ENCODE measurements at places on chromosomes 5 and 9.

DNA sequence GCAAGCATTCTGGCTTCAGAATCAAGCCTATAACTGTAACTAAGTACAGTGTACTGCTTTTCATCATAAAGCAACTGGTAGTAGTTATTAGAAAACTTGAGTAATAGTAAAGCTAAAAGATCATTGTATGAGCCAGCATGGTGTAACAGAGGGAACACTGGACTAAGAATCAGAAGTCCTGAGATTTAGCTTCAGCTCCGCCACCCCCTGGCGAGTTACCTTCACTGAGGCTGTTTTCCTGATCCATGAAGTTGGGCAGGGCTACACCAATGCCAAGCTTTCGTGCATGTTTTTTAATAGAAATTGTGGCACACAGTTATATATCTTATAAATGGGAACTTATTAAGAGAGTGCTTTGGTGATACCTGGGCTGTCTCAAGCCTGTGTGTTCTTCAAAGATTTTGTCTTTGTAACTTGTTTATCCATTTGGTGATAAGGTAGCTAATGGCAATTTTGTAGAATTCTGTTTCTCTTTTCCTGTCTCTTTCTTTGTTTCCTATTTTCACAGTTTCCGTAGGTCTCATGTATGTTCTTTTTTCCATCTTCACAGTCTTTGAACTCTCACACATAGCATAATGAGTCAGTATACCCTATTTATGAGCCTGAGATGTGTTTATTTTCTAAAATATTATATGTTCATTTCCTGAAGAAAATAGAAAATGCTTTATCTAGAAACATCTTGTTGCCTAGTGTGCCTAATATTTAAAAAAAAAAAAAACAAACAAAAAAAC, 102.3 kb downstream of the GDNF start:
- no peak for DNase-seq

DNA sequence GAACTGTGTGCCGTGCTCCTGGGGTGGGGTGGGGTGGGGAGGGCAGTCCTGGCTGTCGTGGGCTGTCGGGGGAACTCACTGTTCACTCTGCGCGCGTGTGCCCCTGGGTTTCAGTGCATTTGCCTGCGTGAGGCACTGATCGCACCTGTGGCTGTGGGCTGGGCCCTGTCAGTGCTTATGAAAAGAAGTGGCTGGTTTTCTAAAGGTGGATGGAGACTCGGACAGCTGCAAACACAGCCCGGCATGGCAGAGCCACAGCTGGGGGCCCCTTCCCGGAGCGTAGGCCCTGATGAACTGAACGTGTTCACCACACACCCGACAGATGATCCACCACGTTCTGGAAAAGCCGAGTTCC, 42.7 kb downstream of the NKD2 start:
- DNase-seq, result no peak

GRCh38 chr5:150044329-150044681, 42.0 kb downstream of the CSF1R start:
- DNase-seq, result no peak

DNA sequence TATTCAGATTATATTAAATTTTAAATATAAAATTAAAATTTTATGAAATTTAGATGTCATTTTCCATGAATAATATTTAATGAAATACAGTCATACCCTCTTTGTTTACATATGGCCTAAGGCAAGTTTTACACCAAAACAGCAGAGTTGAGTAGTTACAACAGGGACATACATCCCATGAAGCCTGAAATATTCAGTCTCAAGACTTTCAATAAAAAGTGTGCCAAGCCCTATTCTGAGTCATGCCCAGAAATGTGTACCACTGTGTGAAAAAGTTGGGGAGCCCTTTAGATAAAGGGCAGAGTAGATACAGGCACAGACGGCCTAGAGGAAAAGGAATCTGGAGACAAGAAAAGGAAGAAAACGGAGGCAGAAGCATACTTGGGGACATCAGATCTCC, 261.3 kb downstream of the SGCD start:
- no peak for DNase-seq

GRCh38 chr9:84343111-84343521, 2.6 kb upstream of the SLC28A3 start:
- DNase-seq, result no peak

DNA sequence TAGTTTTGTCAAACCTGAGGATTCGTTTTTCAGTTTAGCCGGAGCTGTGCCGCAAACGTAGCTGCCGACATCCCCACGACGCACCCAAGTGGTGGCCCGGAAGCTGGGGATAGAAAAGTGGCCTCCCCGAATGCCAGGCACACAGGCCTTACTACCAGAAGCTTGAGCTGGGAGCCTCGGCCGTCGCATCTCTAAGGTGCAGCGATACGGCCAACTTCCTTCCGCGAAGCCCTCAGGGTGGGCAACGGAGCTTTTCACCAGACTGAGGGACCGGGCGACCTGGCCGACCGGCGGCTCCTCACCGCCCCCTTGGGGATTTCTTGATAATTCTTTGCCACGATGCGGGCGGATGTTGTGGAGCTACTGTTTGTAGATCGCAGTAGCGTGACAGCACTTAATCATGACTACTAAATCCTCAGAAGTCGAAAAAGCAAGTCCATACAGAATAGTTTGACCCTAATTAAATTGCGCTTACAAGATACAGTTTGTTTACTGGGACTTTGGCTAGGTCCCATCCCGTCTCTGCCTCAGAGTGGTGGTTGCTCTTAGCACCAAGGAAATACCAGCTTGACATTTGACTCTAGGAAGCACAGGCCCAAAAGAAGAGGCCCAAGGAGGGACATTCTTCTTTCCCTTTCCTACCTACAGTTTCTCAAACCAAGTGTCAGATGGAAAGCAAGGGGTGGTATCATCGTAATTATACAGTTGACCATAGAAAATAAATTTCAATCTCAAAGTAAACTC, 613 bp upstream of the TMEM267 start:
- peak; percentile 94 for DNase-seq

GRCh38 chr5:38447786-38448185, 108.7 kb downstream of the LIFR start:
- DNase-seq, result no peak

DNA sequence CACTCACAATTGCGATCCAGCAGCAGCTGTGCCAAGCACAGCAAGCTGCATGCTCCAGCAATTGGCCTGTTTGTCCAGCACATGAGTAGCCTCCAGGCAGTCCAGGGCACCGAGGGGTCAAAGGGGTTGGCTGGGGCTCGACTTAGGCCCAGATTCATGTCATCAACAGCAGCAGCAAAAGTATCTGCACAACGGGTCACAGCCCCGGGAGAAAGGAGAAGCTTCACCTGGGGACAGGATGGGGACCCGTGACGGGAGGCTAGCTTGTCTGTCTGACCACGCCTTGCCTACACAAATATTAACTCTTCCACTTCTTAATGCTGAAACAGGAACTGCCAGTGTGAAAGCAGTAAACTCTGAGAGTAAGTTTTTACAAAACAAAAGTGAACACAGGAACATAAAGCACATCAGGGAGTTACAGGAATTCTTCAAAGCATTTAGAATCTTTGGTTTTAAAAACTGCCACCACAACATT, 191.2 kb downstream of the PIK3R1 start:
- no peak for DNase-seq

- peak; percentile 51 for DNase-seq
These were observed 46.2 kb downstream of the MCTP1 start for GRCh38 chr5:95238560-95239325.

DNA sequence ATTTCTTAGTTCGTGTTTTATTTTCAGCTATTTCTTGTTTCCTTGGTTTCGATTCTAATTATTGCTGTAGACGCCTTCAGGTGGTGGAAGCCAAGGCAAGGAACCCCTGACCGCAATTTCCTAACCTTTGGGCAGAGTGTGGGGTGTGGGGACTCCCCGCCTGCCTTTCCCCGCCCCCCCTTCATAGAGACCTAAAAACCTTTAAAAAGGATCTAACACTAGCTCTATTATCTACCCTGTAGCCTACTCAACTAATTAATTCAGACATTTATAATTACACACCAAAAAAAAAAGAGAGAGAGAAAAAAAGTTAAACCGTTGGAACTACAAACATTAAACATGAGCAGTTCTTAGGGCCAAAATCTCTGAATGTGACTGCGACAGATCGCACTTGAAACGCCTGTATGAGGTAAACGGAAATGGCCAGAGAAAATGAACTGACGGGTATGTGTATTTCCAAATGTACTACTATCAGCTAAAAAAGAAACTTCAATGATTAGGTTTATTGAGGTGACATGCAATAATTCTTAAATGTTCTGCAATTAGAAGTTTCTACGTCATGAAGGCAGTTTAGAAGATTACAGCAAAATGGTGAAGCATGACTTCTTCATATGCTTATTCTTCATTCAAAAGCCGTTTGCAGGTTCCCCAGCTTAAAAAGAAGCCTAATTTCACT, 19.0 kb upstream of the FER start:
- peak; percentile 48 for DNase-seq

- DNase-seq, result peak; percentile 45
These were observed 59.7 kb downstream of the CARTPT start for GRCh38 chr5:71778678-71779276.

DNA sequence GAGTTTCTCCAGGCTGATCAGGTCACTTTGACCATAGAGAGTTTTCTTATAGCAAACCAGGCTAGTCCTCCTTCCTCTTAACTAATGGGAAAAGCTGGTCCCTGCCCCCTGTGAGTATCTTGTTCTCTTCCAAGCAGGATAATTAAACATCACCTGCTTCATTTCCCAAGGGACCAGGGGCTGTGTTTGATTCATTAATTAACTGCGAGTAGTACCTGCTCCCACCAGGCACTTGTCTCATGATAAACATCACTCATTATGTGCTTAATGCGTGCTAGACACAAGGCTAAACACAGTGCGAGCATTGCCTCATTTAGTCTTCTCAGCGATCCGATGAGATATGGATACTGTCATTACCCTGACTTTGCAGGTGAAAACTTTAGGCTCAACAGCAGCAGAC, 1.7 kb upstream of the FAM163B start:
- no peak for DNase-seq

- DNase-seq, result no peak
These were observed 36.3 kb upstream of the AKNA start for GRCh38 chr9:114424126-114424525.

- no peak for DNase-seq
These were observed 5.8 kb downstream of the ADAMTS19 start for GRCh38 chr5:129465776-129466344.

- DNase-seq, result no peak
These were observed 143.4 kb upstream of the CDH6 start for GRCh38 chr5:31049936-31050704.

- DNase-seq, result no peak
These were observed 73.2 kb downstream of the AOPEP start for GRCh38 chr9:94799578-94800264.

DNA sequence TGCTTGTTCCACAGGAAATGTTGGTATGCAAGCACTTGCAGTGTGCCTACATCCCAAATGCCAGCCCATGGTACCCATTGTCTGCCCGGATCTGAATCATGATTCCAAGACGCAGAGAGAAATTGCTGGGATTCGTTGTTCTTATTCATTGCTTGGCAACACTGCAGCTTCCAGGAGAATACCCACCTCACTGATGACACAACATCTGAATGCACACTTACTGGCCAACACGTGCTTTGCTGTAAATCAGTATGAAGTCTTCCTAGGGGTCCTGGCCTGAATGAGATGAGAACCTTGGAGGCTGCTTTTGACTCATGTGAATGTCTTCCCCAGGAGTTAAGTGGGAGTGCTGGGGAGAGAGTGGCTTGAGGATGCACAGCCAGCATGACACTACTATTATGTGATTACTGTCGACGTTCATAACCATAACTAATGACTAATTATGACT, 11.6 kb downstream of the SRD5A1 start:
- DNase-seq, result no peak

DNA sequence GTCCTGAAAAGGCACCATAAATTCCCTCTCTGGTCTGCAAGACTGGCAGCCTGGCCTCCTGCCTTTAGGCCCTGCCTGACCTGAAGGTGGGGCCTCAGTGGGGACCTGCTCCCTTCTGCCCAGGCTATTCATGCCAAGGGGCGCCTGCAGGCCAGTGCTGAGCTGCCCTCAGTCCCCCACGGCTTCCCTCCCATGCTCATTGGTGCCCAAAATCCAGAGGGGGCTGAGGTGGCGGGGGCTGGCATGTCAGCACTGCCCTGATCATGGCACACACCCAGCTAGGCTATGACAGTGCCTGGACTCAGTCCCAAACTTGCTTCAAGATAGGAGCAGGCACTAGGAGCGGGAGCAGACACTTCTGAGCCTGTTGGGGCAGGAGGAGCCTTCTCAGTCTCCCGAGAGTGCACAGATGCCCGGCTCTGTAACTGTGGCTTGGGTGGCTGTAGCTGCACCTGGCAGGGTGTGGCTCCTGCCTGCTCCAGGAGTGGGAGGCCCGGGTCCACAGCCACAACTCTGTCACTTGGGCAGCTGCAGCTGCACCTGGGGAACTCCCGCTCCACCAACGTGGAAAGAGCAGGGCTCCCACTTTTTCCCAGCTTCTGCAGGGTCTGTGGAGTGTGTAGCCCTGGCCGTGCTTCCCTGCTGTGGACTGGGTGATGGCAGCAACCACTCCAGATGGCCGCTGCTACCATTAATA, 49.0 kb downstream of the NDUFAF2 start:
- DNase-seq, result no peak

DNA sequence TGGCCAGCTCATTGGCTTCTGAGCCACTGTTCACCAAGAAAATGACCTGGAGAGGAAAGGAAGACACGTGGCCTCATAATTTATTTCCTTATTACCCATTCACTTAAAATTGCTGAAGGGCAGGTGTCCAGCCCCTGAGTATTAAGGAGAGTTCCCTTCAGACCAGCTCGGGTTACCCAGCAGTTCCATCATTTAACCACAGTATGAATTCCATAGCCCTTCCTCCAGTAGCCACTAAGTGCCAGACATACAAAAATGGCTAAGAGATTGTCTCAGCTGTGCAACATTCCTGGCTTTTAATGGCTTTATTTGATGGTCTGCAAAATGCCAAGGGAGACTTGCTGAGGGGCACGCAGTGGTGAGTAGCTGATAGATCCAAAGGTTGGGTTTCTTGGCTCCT, 12.5 kb downstream of the AGXT2 start:
- no peak for DNase-seq

DNA sequence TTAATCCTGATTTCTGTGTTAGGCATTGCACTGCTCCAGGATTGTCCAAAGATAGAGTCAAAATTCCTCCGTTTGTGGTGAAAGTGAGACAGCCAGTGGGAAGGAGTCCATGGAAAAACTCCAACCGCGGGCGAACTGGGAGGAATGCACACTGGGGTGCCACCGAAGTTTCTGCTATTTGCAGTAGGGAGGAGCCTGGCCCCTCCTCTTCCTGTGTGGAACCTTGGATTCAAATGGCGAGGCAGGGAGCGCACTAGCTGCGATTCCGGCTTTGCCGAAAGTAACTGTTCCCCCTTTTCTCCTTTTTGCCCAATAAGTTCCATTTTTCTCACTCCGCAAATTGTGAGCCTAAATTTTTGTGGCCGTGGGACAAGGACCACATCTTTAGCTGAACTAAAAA, 9.3 kb downstream of the BAAT start:
- DNase-seq, result no peak

DNA sequence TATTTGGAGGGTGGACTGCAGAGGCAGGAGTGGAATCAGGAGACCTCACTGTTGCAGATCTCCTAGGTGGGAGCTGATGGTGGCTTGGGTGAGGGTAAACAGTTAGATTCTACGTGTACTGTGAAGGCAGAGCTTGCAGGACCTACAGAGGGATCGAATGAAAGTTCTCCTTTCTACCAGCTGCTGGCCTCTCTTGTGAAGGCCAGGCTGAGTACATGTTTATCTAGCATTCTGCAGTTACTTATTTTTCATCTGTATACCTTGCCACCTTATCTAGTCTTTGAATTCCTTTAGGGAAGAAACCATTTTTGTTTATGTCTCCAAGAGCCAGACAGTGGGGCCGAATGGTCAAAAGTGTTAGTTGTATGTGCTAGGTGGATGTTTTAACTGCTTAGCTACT, 57.6 kb downstream of the PTTG1 start:
- no peak for DNase-seq

GRCh38 chr9:123656565-123656964, 273.4 kb downstream of the DENND1A start:
- no peak for DNase-seq

- DNase-seq, result no peak
These were observed 169.2 kb downstream of the AUH start for GRCh38 chr9:91192381-91193086.

Measured in NB4 (cell line).